ENCODE measurements at places on chromosomes 2 and 18.
A peak's percentile ranks its signal among the peaks of the same experiment; 100 is the strongest.

GRCh38 chr2:33104726-33105125, 158.0 kb downstream of the LTBP1 start:
- no peaks in the 10 kb centered on the region for H3K27me3 ChIP-seq
- H3K36me3 ChIP-seq: no peaks in the 10 kb centered on the region
- no peak overlapping the region for H3K4me3 ChIP-seq
- peaks cover 98% of the 10 kb centered on the region for H3K4me1 ChIP-seq

DNA sequence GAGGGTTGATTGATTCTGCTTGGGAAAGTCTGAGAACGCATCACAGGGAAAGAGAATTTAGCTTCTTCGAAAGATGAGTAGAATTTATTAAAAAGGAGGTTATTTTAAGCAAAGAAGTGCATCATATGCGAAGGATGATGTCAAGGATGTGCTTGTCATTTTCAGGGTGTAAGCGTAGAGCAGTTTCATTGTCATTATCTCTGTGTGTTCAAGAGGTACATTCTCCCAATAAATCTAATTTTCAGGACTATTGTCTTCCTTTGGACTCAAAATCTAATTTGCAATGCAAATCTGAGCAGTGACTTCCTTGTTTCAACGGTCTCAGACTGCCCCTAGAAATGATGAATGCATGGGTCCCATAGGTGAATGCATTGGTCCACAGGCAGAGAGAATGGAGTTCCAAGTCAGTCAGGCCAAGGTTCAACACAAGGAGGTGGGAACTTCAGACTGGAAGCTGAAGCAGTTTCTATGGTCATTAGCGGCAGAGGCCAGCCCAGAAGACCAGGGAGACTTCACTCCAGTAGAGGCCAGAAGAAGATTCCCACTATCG, 99.8 kb downstream of the CDC42EP3 start:
- no peak overlapping the region for H3K4me3 ChIP-seq
- H3K27ac ChIP-seq: no peak overlapping the region
- peaks cover 58% of the 10 kb centered on the region for H3K4me1 ChIP-seq
- no peaks in the 10 kb centered on the region for H3K36me3 ChIP-seq
- H3K27me3 ChIP-seq: no peaks in the 10 kb centered on the region

- no peak overlapping the region for H3K4me3 ChIP-seq
- no peaks in the 10 kb centered on the region for H3K4me1 ChIP-seq
- no peaks in the 10 kb centered on the region for H3K27me3 ChIP-seq
These were observed 805.7 kb upstream of the FSHR start for GRCh38 chr2:49959961-49960553.

DNA sequence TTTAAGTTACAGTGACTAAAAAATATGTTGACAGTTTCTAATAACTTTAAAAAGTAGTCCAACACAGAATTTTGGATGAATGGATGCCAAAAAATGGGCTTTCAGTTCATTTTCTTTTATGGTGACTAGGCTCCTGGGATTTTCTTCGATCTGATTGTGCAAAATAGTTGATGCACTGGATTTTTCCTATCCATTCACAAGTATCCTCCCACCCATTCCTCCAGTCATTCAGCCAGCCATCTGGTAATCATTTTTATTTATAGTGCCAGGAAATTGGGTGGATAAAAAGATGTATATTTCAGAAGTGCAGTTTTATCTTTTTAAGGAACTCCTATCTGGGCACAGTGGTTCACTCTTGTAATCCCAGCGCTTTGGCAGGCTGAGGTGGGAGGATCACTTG, 175.1 kb downstream of the PTPRM start:
- H3K4me3 ChIP-seq: no peak overlapping the region
- H3K27ac ChIP-seq: peak overlapping the region; percentile 33
- no peak for DNase-seq
- H3K36me3 ChIP-seq: no peaks in the 10 kb centered on the region

DNA sequence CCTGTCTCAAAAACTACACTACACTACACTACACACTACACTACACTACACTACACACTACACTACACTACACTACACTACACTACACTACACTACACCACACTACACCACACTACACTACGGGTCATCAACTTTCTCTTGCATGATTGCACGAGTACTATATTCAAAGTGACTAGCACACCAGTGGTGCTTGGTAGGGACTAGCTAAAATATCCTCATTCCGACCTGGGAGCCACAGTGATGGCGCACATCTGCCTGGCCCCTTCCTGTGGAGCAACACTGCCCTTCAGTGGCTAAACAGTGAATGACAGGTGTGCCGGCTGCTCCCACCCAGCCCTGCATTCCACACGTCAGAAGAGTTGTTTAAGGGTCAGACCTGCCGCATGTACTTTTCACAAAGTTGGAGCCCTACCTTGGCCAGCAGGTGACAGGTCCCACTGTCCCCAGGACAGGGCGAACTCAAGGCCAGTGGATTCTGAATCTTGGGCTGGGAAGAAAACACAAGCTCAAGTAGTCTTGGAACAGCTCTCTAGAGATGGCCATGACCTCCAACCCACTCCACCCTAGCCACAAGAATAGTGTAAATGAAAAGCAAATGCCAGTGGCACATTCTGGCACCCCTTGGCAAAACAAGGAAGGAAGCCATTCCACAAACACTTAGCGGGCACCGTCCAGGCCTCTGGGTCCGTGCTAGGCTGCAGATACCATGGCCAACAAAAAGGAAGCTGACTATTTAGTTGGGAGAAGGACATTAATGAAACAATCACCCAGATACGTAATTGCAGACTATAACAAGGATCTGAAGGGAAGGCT, 79.7 kb upstream of the MSH2 start:
- no peak overlapping the region for H3K4me3 ChIP-seq
- peaks cover 3% of the 10 kb centered on the region for H3K4me1 ChIP-seq
- H3K27ac ChIP-seq: no peak overlapping the region
- DNase-seq: peak; percentile 25
- H3K36me3 ChIP-seq: no peaks in the 10 kb centered on the region
- no peaks in the 10 kb centered on the region for H3K27me3 ChIP-seq

DNA sequence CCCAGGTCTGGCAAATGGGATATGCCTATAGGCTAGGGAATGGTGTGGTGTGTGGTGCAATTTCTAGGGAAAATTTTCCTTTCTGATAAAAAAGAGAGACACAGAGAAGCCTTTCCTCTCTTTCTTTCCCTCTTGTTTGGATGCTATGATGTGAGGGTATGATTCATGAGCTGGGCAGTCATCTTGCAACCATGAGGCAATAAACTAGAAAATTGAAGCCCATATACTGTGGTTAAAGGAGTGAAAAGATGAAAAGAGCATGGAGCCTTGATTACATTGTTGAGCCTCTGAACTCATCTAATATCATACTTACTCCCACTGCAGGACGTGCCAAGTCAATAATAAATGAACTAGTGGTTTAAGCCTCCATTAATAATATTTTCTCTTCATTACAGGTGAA, 215.6 kb downstream of the HAUS1 start:
- no peaks in the 10 kb centered on the region for H3K27me3 ChIP-seq
- H3K4me1 ChIP-seq: no peaks in the 10 kb centered on the region
- no peaks in the 10 kb centered on the region for H3K36me3 ChIP-seq
- no peak for DNase-seq
- no peak overlapping the region for H3K4me3 ChIP-seq
- no peak overlapping the region for H3K27ac ChIP-seq

- no peak overlapping the region for H3K4me3 ChIP-seq
- DNase-seq: no peak
- no peaks in the 10 kb centered on the region for H3K27me3 ChIP-seq
- no peaks in the 10 kb centered on the region for H3K4me1 ChIP-seq
These were observed 42.7 kb upstream of the TANK start for GRCh38 chr2:161117506-161117905.

DNA sequence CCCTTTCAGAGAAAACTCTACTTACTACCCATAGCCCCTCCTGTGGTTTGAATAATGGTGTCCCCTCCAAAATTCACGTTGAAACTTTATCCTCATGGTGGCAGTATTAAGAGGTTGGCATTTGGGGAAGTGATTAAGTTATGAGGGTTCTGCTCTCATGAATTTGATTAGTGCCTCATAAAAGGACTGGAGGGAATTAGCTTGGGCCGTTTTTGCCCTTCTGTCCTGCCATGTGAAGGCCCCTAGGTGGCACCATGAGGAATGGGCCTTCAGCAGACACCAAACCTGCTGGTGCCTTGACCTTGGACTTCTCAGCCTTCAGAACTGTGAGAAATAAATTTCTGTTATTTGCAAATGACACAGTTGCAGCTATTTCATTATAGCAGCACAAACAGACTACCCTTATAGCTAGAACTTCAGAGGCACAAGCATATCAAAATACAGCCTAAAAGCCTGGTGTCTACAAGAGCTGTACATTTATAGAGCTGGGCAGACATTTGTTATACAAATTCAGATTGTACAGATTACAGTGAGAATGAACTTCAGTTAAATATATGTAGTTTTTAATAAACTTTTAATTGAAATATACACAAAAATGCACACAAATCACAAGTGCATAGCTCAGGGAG, 2.6 kb upstream of the PTPN2 start:
- H3K4me1 ChIP-seq: peaks cover 22% of the 10 kb centered on the region
- no peaks in the 10 kb centered on the region for H3K36me3 ChIP-seq
- no peak overlapping the region for H3K4me3 ChIP-seq
- H3K27ac ChIP-seq: no peak overlapping the region
- DNase-seq: no peak
- H3K27me3 ChIP-seq: no peaks in the 10 kb centered on the region

GRCh38 chr2:42353792-42354429, 7.1 kb downstream of the COX7A2L start:
- no peak overlapping the region for H3K4me3 ChIP-seq
- H3K36me3 ChIP-seq: no peaks in the 10 kb centered on the region
- no peaks in the 10 kb centered on the region for H3K27me3 ChIP-seq
- H3K27ac ChIP-seq: no peak overlapping the region
- DNase-seq: no peak
- peaks cover 10% of the 10 kb centered on the region for H3K4me1 ChIP-seq

GRCh38 chr2:82124629-82125028, 1820.1 kb upstream of the LRRTM1 start:
- no peak overlapping the region for H3K4me3 ChIP-seq
- H3K27ac ChIP-seq: no peak overlapping the region
- no peaks in the 10 kb centered on the region for H3K27me3 ChIP-seq

DNA sequence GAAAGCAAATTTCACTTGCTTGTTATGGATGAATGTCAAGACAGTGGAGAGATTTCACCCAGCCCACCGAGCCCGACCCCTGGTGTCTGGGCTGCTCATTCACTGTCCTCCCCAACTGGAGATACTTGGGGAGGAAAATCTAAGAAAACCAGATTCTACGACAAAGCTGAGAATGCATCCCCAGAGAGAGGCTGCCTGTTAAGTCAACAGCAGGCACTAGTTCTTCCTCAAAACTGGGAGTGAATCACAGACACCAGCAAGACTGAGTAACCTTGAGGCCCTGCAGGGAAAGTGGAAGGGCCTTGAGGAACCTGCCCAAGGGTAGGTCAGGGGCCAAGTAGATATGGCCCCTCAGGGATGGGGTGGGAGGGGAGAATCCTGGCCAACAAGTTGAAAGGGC, 34.2 kb upstream of the MLPH start:
- H3K4me3 ChIP-seq: no peak overlapping the region
- no peaks in the 10 kb centered on the region for H3K27me3 ChIP-seq
- H3K27ac ChIP-seq: no peak overlapping the region
- no peaks in the 10 kb centered on the region for H3K36me3 ChIP-seq

GRCh38 chr2:176636401-176636800, 367.2 kb downstream of the MTX2 start:
- no peaks in the 10 kb centered on the region for H3K36me3 ChIP-seq
- no peak overlapping the region for H3K27ac ChIP-seq
- no peak overlapping the region for H3K4me3 ChIP-seq
- peaks cover 6% of the 10 kb centered on the region for H3K4me1 ChIP-seq
- H3K27me3 ChIP-seq: peaks cover 7% of the 10 kb centered on the region

DNA sequence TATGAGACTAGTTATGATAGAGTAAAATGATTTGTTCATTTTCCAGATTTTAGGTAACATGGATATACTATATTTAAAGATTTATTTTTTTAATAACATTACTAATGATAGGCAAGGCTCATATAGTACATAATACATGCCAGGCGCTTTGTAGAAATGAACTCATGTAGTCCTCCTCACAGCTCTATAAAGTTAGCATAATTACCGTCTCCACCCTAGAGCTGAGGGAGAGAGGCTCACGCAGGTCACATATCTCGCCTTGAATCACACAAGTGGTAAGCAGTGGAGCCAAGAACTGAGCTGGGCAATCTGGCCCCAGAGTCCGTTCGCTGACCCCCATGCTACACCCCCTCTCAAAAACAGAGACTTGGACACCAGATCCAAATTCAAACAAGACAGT, 222.5 kb downstream of the FAM210A start:
- no peak for DNase-seq
- H3K4me1 ChIP-seq: peaks cover 11% of the 10 kb centered on the region
- H3K27me3 ChIP-seq: no peaks in the 10 kb centered on the region
- no peak overlapping the region for H3K27ac ChIP-seq

DNA sequence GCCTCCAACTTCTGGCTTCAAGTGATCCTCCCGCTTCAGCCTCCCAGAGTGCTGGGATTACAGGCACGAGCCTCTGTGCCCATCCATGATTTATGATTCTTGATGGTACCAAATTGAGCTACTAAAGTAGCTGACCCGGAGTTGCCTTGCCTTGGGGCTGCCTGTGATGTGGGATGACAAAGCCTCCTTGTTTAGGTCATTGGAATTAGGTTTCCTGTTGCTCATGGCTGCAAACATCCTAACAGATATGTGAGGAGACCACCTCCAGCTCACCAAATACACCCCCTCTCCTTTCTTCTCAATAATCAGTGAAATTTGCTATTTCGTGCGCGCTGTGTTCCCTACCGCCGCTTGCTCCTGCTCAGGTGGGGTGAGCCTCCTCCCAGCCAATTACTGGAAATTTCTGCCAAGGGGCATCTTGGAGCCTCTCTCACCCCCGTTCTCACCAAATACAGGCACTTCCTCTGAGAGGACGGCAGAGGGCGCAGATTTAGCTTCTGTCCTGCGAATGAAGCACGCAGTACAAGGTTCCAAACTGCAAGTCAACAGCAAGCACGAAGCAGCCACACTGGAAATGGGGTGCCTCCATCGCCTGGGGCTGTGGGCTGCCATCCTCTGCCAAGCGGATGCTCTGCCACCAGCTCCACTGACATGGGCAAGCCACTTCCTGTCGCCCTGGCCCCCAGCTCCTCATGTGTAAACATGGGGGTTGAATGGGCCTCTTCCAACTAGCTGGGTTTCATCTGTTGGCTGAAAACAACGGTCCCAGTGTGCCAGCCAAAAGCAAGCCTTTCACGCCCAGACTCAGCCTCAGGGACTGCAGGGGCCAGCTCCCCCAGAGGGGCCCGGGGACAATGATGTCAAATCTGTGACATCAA, 71.7 kb downstream of the NCAPH start:
- H3K27ac ChIP-seq: no peak overlapping the region
- no peaks in the 10 kb centered on the region for H3K27me3 ChIP-seq
- no peak for DNase-seq
- no peaks in the 10 kb centered on the region for H3K36me3 ChIP-seq
- H3K4me1 ChIP-seq: peaks cover 5% of the 10 kb centered on the region

DNA sequence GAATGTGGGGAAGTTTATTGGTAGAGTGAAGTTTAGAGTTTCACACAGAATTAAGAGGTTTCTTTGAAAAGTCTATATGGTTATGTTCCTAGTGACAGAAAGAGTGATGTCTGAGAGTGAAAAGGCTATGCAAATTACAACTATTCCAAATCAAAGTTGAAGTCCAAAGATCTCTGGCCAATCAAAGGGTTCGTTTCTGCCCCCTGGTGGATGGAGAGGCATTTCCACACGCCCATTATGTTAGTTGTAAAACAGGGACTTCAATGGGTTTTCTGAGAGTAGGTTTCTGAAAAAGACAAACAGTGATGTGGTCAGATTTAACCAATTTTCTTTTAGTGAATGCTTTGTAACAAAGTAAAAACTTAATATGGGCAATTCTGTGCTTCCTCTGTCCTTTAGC, 441.5 kb upstream of the POU3F3 start:
- no peaks in the 10 kb centered on the region for H3K36me3 ChIP-seq
- no peak for DNase-seq
- no peaks in the 10 kb centered on the region for H3K27me3 ChIP-seq
- H3K4me3 ChIP-seq: no peak overlapping the region
- no peaks in the 10 kb centered on the region for H3K4me1 ChIP-seq
- no peak overlapping the region for H3K27ac ChIP-seq

Data from thoracic aorta (tissue), 2 donors.